CD4-positive, alpha-beta T cell treated with Interleukin-4 for 1 hour (primary cell): ENCODE measurements at places on chromosomes 1 and 21.
A peak's percentile ranks its signal among the peaks of the same experiment; 100 is the strongest.

- DNase-seq = no peak
Observed at GRCh38 chr1:54304518-54304917, 101.7 kb downstream of the SSBP3 start.

DNA sequence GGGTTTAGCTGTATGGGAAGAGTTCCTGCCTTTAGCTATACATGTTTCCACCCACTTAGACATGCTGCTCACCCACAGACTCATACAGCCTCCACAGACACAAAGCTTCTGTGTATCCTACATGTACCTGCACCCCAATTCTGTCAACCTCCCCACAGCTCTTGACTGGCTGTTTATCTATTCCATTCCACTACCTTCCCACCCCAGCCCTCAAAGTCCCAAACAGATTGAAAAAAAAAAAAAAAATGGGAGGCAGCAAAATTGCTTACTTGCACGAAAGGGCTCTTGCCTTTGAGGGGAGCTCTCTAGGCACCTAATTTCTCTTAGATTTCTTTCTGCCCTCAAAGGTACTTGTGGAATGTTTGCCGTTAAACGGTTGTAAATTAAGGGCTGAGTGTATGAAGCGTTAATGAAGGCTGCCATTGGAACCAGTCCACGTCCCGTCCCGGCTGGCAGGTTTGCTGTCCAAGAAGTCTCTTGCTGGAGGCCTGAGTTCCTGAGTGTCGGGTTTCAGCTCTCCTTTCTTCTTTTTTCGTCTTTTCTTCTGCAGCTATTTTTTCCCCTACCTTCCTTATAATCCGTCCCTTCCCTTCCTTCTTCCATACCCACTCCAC is 43.6 kb downstream of the PBX1 start:
- no peak for DNase-seq

GRCh38 chr1:94783342-94784189 is 36.6 kb upstream of the SLC44A3 start:
- DNase-seq = no peak

- DNase-seq = peak; percentile 38
Observed at GRCh38 chr1:89631816-89632656, 884 bp upstream of the LRRC8C start.

DNA sequence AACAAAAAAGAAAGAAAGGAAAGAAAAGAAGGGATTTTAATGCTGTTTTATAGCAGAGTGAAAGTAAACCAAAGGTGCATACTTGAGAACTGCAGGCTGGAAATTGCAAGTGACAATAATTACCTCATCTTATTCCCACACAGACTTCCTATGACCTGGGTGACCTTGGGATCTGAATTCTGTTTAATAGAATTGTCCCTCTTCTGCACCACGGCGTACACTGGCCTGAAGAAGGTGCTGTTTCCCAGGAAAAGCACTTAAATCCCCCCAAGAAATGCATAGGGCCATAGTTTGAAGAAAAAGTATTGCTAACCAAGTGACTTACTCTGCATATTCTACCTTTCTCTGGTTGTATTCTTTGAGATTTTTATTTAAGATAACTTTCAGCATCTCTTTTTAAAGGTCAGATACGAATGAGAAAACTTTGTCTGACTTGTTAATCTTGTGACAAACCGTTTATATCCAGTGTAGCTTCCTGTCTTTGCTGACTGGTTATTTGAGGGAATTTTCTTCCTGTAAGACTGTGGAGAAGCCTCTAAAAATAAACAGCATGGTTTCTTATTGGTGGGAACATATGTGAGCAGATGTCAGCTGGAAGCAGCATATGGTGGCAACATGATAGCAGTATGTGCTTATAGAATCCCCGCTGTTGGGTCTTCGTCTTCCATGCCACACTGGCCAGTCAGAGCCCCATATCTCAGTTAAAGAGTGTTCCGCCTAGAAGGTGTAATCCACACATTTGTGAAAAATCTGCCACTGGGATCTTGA is 16.3 kb downstream of the TGFB2 start:
- no peak for DNase-seq

- DNase-seq = no peak
Observed at GRCh38 chr21:23384679-23385078, 2222.6 kb downstream of the MRPL39 start.

GRCh38 chr21:15408089-15408488 is 321.7 kb upstream of the USP25 start:
- no peak for DNase-seq

DNA sequence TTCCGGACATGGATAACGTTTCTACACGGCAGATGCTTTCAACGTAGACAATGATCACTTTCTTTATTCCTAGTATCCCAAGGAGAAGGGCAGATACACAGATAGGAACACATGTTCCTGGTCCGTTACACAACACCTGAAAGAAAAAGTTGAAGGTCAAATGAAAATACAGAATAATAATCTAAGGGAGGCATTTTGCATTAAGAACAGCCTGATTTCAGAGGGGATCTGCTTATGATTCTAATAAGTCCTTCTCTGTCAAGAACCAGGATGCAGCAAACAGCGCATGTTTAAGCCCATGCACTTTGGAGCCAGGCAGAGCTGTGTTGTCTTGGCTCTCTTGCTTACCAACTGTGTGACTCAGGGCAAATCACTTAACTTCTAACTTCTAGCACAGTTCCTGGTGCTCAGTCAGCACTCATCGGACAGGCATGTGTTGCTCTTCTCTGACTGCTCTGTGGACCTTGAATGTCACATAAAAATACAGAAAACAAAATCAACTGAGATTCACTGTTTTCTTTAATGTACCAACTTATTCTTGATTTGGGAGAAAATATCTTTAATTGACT is 56.3 kb upstream of the CNN3 start:
- no peak for DNase-seq

- DNase-seq = no peak
Observed at GRCh38 chr21:25176637-25177412, 430.5 kb downstream of the MRPL39 start.

DNA sequence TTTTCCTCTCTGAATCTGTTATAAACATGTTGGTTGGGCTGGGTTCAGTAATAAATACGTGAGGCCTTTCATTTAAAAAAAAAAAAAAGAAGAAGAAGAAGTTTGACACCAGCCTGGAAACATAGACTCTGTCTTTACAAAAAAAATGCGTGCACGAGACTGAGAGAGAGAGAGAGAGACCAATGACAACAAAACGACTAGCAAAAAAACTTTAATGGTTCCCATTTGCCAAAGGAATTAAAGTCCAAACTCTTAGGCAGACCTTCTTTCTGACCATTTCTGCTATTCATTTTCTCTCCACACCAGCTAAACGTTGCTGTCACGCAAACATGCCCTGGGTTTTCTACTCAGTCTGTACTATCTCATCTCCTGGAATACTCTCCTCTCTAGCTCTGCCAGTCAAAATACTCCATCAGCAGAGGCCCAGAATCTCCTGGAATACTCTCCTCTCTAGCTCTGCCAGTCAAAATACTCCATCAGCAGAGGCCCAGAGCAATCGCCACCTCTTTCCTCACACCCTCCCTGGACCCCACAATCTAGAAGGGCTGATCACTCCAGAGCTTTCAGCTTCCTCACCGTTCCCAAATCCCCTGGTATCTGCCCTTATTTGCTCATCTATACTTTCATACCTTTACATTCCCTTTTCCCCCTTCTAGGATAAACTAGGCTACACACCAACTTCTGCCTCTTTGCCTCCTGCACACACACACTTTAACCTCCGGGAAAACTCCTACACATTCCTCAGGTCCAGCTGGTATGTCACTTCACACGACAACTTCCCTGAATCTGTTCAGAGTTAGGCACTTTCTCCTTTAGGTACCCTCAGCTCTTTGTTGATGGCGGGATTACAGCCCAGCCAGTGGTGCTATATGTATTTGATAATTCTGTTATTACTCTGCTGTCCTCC is 100.0 kb downstream of the CDC7 start:
- DNase-seq = no peak
